ENCODE measurements at places on chromosomes 5 and 9.

DNA sequence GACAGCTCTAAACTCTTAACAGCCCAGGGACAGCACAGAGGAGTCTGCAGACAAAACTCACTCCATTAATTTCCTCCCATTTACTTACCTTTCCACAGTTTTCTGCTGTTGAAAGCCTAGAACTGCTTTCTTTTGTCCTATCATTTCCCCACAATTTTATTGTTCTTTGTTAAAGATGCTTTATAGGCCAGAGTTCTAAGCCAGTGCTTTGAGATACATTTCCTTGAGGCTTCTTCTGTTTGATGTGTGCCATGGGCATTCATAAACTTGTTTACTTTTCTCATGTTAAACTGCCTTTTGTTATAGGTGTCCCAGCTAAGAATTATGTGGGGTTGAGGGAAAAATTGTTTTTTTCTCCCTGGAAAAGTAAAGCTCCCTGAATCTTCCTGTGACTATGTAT lies 25.9 kb upstream of the SUB1 start:
- no peak for DNase-seq

DNA sequence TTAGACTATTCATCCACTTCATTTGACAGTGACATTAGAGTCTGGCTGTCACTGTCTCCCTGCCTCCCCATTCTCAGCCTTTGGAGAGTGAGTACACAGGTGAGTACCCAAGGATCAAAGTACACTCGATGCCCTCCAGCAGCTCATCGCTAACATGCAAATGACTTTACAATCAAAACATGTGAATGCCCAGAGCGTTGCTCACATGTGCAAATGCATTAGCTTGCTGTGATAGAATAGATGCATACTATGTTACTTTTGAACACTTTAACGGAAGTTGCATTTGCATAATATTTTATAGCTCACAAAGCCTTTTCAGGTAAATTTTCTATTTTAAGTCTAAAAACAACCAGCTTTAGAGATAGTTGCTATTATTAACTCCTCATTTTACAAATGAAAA lies 107.6 kb downstream of the SYK start:
- no peak for DNase-seq

DNA sequence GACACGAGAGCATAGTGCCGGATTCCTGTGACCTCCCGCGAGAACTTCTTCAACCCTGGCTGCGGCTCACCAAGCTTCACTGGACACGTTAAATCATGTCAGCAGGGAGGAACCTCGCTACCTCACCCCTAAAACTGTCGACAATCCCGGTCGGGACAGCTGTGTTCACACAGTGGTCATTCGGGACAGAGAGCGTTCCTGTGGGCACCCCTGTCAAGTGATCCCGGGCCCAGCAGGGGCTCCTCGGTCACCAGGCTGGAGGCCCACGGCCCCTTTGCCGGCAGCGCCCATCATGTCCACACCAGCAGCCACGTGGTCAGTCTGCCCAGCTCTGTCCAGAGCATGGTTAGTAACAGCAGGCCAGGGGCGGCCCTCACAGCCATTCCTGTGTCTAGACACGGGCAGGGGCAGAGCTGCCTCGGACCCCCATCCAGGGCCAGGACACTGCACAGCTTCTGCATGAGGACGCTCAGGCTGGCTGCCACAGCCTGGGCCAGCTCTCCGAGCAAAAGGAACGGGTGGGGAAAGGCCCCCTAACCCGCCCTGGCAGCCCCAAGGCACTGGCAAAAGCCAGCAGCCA lies 3.5 kb downstream of the INPP5E start:
- DNase-seq = no peak

DNA sequence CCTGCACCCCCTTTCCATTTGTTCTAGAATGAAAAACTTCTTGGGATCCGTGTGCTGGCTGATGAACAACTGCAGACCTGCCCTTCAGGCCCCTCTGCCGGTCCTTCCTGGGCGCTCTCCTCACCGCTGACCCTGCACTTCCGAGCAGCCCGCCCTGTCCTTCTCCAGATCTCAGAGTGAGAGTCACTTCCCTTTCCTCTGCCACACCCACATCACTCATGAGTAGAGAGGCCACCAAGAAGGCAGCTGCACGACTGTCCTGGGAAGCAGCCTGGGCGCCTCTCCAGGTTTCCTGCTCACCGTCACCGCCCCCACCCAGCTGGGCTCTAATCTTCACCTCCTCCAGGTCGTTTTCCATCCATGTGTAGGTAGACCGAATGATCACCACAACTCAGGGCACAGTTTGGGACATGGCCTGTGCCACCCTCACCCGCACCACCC lies 35.0 kb upstream of the NSMF start:
- DNase-seq = peak; percentile 59

DNA sequence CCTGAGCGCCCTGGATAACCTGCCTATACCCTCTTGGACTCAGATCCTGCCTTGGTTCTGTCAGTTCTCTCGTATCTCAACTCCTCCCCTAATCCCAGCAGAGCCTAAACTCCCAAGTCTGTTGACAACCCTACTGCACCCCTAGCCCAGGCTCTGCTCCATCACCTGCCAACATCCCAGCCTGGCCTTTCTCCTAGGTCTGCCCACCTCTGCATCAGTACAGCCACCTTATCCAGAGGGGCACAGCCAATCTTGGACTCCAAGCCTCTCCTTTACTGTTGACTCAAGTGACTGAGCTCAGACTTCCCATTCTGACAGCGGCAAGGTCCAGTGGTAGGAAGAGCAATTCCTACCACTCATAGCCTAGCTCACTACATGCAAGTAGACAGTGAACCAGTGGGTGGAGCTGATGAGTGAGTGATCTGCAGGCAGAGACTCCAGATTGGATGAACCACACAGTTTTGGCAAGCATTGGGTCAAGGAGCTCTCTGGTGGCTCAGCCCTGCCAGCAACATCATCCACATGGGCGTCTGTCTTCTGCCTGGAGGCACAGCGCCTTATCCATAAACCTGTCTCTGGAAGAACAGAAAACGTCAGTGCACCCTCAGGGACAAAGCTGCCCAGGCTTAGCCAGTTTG lies 26.5 kb downstream of the TRMO start:
- DNase-seq = peak; percentile 50

DNA sequence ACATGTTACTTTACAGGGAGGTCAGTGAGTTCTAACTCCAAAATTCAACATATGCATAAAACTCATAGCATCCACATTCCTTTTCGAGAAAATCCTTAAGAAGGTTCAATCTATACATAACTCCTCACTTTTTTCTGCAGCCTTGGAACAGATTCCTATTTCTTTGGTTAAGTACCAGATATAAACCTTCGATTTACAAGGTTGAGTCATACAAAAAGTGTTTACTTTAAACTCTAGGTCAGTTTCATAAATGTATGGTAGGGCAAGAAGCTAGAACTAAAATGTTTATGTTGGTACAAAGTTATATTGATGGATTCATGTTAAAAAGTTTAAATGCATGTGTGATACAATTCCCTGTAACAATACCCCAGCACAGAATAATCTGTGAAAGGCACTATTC lies 19.4 kb downstream of the CDKN2AIPNL start:
- DNase-seq = no peak

DNA sequence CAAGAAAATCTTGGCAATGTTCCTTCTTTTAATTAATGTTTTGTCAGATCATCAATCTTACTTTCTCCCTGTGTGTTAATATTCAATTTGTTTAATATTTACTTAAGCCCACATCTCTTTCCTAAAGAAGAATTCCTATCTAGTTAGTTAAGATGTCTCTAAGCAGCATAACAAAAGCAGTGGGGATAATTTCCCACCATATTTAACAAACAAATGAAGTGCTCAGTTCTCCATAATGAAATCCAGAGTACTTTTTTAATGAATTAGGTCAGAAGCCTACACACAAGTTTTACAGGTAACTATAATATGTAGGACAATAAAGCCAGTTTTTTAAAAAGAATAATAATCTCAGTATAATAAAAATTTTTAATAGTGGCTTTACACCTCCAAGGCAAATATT lies 1918.8 kb downstream of the EFNA5 start:
- no peak for DNase-seq

GRCh38 chr5:120297616-120298015 lies 166.5 kb upstream of the PRR16 start:
- DNase-seq = no peak

DNA sequence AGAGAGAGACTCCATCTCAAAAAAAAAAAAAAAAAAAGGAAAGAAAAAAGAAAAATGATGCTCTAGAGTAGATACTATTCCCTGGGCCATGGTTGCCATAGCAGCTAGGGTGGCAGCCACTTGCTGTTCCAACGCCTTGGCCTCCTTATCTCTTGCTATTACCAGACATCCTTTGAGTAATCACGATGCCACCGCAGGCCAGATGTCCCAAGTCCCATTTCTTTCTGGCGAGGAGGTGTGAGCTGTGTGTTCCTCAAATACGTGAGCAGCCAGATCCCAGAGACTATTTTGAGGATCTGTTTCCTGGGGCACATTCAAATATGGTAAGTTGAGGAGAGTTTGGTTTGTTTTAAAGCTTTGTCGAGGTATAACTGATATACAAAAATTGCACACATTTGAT lies 23.4 kb upstream of the GFPT2 start:
- DNase-seq = no peak

GRCh38 chr9:131833906-131834305 lies 94.0 kb upstream of the RAPGEF1 start:
- DNase-seq = no peak

DNA sequence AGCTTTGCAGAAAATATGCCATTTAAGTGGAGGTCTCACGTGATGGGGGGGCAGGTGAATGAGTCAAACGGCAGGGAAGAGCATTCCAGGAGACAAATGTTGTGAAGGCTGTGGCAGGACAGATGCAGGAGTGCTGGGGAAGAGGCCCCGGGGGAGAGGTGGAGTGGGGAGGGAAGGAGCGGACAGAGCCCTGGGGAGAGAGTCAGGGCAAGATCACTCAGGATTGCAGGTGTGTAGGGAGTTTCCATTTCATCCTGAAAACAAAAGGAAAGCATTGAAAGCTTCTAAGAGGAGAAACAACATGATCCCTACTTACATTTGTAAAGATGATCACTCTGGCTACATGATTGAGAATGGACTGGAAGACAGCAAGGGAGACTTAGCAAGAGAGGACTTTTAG lies 323.3 kb downstream of the ASTN2 start:
- no peak for DNase-seq

DNA sequence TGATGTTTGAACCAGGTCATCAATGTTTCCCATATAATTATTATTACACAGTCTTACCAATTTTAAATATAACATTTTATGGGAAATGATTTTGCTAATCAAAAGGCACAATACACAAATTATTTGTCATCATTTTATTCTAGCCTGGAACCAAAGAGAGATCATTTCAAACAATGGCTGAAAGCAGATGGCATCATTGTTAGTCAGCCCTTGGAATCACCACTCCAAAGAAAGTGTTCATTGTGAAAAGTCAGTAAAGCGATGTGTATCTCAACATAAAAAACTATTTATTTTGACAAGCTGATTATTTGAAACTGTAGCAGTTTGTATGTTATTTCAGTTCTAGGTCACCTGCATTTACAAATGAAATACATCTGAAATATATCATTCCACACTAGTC lies 1068.7 kb downstream of the CDH12 start:
- no peak for DNase-seq

DNA sequence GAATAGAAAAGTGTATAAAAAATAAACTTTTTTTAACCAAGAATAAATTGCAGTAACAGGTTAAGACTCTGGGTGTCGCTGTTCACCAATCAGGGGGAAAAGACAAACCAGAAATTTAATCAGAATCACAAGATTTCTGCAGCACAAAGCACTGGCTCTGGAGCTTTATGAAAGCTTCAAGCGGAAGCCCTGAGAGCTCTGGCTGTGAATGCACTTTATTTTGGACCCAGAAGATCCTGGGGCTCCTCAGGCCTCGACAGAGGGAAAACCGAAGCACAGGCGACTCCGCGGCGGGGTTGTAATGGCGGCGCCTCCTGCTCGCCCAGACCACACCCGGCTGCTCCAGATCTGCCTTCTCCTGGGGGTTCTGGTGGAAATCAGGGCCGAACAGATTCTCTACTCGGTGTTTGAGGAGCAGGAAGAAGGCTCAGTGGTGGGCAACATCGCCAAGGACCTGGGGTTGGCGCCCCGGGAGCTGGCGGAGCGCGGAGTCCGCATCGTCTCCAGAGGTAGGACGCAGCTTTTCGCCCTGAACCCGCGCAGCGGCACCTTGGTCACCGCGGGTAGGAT lies at the start of gene PCDHGA4:
PCDHGA4 (plus strand) TSS at position 122 of the 570 bp plus-strand sequence; CDS start at position 209, 87 bp downstream.
- DNase-seq = peak; percentile 14

DNA sequence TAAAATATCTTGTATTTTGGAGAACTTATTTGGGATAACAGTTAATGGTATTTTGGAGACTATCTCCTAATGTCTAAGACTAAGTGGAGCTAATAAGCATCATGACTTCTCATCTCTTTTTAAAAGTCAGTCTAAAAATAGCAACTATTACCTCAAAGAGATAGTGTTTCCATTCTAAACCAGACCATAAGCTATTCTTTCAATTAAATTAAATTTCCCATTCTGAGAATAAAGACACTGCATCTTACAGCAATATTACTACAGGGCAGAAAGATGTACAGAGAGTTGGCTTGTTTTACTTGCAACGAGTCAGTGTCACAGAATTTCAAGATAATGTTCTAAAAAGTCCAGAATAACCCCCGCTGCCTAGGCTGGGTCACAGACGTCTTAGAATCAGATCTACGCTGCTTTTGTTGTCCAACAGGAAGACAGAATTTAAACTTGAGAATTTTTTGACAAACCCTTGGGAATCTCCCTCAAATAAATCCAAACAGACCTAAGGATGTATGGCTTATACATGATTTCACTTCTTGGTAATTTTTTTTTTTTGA lies 98.9 kb downstream of the USP20 start:
- DNase-seq = no peak

DNA sequence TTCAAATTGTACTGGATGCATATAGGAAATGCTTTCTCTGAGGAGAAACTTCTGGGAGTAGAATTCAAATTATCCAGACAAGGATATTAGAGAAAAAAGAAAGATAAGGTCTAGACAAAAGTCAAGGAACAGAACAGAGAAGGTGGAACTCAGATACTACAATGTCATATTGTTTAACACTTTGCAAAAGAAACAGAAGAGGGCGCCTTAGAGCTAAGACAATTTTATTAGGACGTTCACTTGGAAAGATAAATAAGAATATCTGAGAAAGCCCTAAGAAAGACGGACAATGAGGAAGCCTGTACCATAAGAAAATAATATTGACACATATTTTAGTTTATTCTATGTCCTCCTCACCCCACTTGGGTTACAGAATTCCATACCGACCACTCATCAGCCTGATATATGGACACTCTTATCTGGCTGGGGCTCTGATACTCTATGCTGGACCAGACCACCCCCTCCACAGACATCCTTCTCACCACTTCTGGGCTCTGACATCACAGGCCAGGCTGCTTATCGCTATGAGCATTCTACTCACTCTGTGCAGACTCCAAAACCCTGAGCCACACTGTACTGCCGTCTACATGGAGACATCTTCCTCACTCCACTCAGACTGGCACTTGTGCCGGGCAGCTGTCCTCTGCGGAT lies 9.1 kb upstream of the AK3 start:
- DNase-seq = peak; percentile 79

- no peak for DNase-seq
These were observed 83.0 kb downstream of the NTNG2 start for GRCh38 chr9:132244582-132245455.

DNA sequence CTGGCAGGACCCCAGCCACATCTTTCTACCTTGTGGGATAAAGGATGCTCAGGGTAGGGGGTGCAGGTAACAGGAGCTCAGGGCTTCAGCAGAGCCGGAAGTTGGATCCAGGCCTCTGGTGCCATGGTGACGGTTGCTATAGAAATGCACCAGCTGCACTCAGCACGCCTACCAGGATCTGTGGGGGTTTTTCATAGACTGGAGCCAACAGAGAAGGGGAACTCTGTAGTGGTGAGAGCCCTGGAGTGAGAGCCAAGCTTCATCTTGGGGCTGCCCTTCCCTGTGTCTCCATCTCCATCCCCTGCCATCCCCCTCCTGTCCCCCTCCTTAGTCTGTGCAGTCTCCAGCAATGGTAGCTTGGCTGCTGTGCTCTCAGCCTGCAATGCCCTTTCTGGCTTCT lies 27.5 kb upstream of the BOD1 start:
- peak; percentile 27 for DNase-seq
